ENCODE measurements at places on chromosomes 2 and 18.

- DNase-seq = no peak
These were observed 79.9 kb downstream of the NYAP2 start for GRCh38 chr2:225479386-225479785.

GRCh38 chr18:49655266-49656072 is 93.6 kb downstream of the LIPG start:
- no peak for DNase-seq

DNA sequence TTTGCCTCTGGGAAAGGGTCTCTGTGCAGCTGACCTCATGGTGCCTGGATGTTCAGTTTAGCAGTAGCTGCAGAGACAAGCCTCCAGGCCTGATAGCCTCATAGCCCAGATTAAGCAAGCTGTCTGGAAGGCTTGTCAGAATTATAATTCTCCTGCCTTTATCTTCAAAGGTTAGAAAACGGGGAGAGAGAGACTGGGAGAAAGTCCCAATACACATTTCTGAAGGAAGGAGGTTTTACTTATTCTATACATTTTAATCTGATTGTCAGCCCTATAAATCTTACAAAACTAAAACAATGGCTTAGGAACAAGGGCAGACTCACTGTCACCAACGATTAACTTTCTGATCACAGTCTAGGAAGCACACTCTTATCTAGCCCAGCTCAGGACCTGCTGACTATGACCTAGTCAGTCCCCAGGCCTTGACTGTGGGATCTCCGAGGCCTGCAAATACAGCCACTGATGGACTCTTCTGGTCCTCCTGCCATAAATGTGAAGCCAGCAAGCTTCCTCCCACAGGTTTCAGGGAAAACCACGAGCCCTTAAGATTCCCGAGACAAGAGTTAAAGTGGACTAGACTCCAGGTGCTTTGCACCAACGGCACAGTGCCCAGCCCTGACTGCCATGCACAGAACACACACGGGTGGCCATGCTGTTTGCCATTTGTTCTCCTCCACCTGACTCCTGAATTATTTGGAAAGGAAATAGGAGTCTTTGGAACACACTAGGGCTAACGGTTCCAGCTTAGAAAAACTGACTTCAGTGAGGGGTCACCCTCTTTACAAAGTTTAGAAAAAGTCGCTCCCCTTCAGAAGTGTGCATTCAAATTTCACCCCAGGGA is 111.4 kb upstream of the SMAD7 start:
- no peak for DNase-seq

- DNase-seq = no peak
These were observed 24.6 kb upstream of the DAW1 start for GRCh38 chr2:227846831-227847230.

GRCh38 chr18:49339146-49339545 is 121.3 kb downstream of the DYM start:
- peak; percentile 7 for DNase-seq

DNA sequence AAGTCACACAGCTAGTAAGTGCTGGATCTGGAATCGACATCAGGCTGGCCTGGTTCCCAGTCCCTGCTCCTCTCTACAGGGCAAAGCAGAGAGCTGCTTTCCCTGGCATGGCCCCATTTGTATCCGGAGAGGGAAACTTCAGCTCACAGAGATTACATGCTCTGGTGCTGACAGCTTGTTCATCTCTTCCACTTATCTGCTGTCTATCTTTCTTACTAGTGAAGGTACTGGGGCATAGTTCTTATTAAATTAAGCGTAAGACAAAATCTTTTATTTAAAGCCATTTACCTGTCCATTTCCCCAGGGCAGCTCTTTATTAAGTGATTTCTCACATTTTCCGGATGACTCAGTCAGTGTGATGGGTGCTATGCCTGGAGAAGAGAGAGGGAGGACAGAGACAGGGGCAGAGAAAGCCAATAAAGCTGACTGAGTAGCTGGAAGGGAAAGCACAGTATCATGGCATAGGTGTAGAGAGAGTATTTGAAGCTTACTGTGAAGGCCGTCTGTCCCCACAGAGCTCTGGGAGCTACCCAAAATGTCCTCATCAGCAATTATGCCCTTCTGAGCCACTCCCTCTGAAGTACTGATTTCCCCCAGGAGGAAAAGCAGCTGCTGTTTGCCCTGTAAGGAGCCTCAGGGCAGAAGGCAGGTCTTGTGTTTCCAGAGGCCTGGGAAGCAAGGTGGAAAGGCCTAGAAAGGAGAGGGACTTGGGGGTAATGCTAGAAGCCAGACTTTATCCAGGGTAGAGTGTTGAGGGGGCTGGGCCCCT is 44.1 kb upstream of the EPAS1 start:
- DNase-seq = no peak

- DNase-seq = peak; percentile 22
These were observed 56.6 kb downstream of the ZNF804A start for GRCh38 chr2:184654945-184655344.

DNA sequence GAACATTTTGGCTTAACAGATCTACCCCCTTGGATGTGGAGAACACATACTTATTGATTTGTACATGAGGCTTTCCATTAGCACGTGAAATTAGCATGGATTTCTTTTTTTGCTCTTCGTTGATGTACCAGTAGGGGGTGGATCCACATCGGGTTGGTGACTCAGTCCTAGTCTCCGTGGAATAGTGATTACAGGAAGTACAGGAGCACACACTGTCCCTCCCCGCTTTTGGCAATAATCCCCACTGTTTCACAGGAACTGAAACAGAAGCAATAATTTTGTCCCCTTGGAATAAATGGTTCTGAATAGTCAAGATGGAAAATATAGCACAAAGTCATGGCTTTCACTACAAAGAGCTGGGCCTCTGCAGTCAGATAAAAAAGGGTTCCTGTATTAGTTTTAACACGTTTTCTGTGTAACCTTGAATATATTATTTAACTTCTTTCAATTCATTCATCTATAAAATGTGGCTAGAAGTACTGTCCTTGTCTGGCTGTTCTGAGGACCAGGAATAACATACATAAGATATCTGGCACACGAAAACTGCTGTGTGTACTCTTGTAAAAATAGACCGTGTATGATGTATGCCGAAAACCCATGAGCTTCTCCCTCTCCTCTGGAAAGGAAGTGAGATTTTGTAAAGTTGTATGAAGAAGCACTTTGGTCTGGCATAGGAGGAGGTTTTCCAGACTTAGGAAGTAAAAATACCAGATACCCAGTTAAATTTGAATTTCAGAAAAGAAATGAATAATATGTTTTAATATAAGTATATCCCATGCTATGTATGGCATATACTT is 229.2 kb downstream of the GALR1 start:
- DNase-seq = peak; percentile 76

GRCh38 chr2:10243926-10244270 is 58.8 kb upstream of the HPCAL1 start:
- no peak for DNase-seq

DNA sequence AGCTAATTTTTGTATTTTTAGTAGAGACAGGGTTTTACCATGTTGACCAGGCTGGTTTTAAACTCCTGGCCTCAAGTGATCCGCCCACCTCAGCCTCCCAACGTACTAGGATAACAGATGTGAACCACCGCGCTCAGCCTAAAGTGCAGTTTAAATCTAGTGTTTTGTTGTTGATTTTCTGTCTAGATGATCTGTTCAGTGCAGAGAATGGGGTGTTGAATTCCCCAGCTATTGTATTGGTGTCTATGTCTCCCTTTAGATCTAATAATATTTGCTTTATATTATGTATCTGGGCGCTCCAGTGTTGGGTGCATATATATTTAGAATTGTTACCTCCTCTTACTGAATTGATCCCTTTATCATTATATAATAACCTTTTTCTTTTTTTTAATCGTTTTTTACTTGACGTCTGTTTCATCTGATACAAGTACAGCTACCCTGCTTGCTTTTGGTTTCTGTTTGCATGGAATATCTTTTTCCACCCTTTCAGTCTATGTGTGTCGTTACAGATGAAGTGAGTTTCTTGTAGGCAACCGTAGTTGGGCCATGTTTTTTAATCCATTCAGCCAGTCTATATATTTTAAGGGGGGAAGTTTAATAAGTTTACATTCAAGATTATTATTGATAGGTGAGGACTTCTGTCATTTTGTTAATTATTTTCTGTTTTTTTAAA is 34.3 kb downstream of the GALM start:
- no peak for DNase-seq

Data from NB4 (cell line).